Umbilical cord (tissue), 2 donors: ENCODE measurements at places on chromosomes 4 and X. TPM values are rescaled to one million over a fixed set of nuclear protein-coding genes. Genes with fewer than 3 reads are reported as not detected.

- DNase-seq = no peak
Measured at GRCh38 chr4:12703036-12703435, 781.1 kb downstream of the RAB28 start.

DNA sequence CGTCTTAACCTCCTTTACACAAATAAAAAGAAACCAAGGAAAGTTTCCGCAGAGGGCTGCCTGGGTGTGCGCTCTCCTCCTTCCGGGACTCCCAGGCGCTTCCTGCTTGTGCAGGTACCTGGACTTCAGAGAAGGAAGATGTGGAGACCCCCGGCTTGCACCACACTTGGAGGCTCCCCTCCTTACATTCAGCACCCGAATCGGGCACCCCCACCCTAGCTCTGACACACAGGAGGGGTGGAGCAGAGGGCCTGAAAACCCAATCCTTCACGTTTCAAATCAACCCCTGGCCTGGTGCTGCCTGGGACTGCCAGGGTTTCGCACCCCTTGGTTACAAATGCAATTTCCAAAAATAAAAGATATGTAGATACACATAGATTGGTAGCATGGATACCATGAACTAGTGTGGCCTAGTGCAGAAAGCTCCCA lies 3.1 kb downstream of the NKX3-2 start:
- no peak for DNase-seq

The GPR82 gene
- 0.72 TPM for total RNA-seq

GRCh38 chr4:165580351-165580905 lies 201.6 kb downstream of the CPE start:
- DNase-seq = peak; percentile 13

- DNase-seq = no peak
Measured at GRCh38 chr4:162839814-162840213, 326.9 kb downstream of the NAF1 start.

DNA sequence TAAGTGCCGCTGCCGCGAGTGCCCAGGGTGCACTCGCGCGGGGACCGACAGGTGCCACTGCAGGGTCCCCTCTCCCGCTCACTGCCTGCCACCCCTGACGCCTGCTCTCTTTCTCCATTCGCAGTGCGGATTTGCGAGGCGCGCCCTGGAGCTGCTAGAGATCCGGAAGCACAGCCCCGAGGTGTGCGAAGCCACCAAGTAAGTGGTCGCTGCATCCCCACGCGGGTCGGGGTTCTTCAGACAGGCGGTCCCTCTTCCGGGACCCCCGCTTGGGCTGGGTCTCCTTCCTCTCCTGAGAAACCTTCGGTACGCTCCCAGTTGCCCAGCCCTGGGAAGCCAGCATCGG lies 547 bp downstream of the GUCY1A1 start:
- DNase-seq = peak; percentile 77

- no peak for DNase-seq
Measured at GRCh38 chrX:40155589-40156469, 58.1 kb upstream of the BCOR start.

- DNase-seq = no peak
Measured at GRCh38 chr4:93480452-93480851, 348.1 kb upstream of the ATOH1 start.
